ENCODE measurements at places on chromosomes 2 and 18. TPM values are rescaled to one million over a fixed set of nuclear protein-coding genes. Genes with fewer than 3 reads are reported as not detected.

DNA sequence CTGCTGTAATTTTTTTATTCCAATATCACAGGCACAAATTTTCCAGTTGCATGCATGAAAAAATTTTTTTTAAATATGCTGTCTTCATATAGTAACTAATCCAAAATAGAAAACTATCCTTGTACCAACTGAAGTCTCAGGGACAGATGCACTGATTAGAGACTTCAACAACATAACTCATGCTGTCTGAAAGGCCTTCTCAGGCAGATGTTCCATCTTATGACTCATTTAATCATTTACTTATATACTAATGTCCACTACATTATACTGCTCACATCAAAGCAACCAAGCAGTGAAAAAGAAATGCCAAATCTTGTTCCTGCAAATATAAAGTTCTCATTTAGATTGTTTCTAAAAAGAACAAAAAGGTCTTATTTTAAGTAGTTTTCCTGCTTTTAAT, 53.1 kb downstream of the OLA1 start:
- no peak for DNase-seq

GRCh38 chr18:45913276-45913675, 53.9 kb downstream of the EPG5 start:
- DNase-seq: no peak

- DNase-seq: no peak
Measured at GRCh38 chr2:118569876-118570535, 277.4 kb downstream of the EN1 start.

- DNase-seq: peak; percentile 42
Measured at GRCh38 chr18:22883179-22883578, 49.9 kb upstream of the RBBP8 start.

POMC gene
- polyA plus RNA-seq: 2.1 TPM

Data from kidney (tissue), 22 donors.